ENCODE measurements at places on chromosomes 6 and 20. TPM values are rescaled to one million over a fixed set of nuclear protein-coding genes. Genes with fewer than 3 reads are reported as not detected.

Gene DEFB132
- not detected for total RNA-seq

Gene AGPAT4
- total RNA-seq: 12.6 TPM

Gene EBF4
- 15.2 TPM for total RNA-seq

Gene KHDRBS2
- not detected for total RNA-seq

Gene GRIK2
- total RNA-seq: 8.2 TPM

Gene SLC32A1
- not detected for total RNA-seq

Gene SDCBP2
- total RNA-seq: 2.3 TPM

Gene TRIM26
- 36.1 TPM for total RNA-seq

Gene BPIFB1
- not detected for total RNA-seq

Gene RALGAPB
- 29.5 TPM for total RNA-seq

Gene COX4I2
- not detected for total RNA-seq

Gene FAM83C
- total RNA-seq: not detected

Gene NNAT
- 2.7 TPM for total RNA-seq

Gene EDN1
- total RNA-seq: 10.6 TPM

Gene HCRTR2
- not detected for total RNA-seq

Gene FRK
- total RNA-seq: 1.1 TPM

Gene ACSS1
- 5.5 TPM for total RNA-seq

Gene GLP1R
- total RNA-seq: not detected

Gene ZSWIM3
- 4.9 TPM for total RNA-seq

Gene RGS17
- 2.2 TPM for total RNA-seq

Gene GFOD1
- 2.1 TPM for total RNA-seq

Gene SPTLC3
- total RNA-seq: 5.8 TPM

Gene RBM24
- 10.8 TPM for total RNA-seq

Gene RALGAPA2
- total RNA-seq: 10.8 TPM

Gene IRF4
- total RNA-seq: 0.05 TPM

Gene TNFRSF21
- total RNA-seq: 23.1 TPM

Gene OOEP
- total RNA-seq: not detected

Gene CRIP3
- total RNA-seq: 0.47 TPM

Gene CDC25B
- 48.7 TPM for total RNA-seq

Gene SERINC1
- total RNA-seq: 198 TPM

Gene TFAP2C
- 36.2 TPM for total RNA-seq

Gene SLC44A4
- not detected for total RNA-seq

Gene PAX1
- not detected for total RNA-seq

Gene GABBR1
- 62.4 TPM for total RNA-seq

Gene ZNF318
- total RNA-seq: 23.6 TPM

Gene NR2E1
- not detected for total RNA-seq

Gene SLA2
- total RNA-seq: not detected

Gene GPR63
- 1.1 TPM for total RNA-seq

Gene WFDC12
- not detected for total RNA-seq

Gene C20orf96
- 12.1 TPM for total RNA-seq

Gene PEX7
- 6.8 TPM for total RNA-seq

Gene PRR18
- total RNA-seq: 0.70 TPM

Gene HLA-DRA
- not detected for total RNA-seq

Gene ZBP1
- total RNA-seq: not detected
